ENCODE measurements at places on chromosomes 7 and 10.

DNA sequence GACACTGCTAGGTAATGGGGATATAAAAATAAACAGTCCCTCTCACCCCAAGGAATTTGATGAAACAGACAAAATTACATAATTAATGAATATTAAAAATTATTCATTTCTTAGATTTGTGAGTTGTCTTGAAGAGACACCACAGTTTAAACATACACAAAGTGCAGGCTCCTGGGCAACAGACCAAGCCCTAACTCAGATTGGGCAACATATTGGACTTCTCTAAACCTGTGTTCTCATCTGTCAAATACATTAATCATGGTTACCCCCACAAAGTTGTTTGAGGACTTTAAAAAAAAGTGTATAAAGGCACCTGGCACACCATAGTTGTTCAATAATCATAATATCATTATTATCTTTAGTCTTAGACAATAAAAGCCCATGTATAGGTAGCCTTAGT lies 62.5 kb upstream of the CAPZA2 start:
- DNase-seq = no peak

DNA sequence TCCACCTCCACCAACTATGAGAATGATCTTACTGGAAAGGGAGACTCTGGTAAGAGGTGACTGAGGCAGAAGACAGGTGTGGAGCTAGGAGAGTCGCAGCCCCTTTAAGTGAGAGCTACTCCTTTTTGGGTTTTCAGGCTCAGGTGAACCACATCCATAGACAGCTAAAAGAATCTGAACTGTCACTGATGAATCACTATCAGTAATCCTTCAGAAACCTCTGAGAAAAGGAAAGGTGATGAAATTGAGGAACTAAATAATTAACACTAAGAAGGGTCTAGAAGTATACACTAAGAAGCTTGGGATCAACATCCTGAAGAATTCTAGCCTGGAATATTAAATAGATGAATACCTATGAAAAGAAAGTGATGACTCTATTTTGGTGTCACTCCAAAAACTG lies 83.0 kb downstream of the SORBS1 start:
- DNase-seq = no peak

DNA sequence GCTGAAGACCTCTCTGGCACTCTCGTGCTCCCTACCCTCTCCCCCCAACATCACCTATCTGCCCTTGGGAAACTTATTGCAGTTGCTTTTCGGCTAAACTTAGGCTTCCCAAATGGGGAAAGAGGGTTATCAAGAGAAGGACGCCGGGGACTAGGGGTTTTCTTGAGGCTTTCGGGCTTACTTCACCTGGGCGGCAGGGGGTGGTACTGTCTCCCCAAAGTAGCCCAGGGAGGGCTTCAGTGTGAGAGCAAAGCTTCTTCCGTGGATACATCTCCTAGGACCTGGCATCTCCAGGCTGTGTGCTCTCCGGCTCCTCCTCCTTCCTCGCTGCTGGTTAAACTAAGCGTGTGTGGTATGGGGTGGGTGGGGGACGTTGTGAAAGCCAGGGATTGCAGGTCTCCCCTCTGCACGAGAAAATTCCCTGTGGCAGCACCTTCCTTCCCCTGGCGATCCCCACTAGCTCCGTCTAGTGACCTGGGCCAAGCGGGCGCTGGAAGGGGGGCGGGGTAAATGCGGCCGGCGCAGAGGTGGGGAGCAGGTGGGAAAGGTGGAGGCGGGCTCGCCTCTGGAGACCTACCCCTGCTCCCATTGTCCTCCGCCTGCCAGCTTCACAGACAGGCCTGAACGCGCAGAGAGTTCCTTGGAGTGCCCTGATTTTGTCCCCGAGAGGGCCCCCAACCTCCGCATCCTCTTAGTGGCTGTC lies 1.1 kb downstream of the PLXDC2 start:
- no peak for DNase-seq

DNA sequence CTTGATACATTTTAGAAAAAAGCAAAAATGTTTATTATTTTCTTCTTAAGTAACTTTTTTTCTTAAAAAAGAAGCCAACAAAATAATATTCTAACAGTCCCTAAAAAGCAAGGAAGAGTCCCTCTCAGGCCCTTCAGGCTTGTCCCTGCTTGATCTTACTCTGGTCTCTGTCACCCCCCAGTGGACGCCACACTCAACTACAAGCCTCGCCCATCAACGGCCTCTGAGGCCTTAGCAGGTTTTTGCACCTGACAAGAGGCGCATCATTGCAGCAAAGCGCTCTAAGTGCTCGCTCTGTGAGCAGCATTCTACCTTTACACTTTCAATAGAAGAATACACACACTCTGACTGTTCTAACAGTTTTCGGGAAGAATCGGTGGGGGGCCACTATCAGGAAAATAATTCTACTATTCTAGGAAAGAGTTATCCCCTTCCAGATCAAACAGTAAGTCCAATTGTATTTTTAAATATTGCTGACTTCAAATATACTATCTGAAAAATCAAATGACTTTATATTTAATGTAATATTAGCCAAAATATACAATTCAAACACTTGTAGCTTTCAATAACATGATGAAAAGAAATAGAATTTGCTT lies 139.2 kb downstream of the USP6NL start:
- peak; percentile 43 for DNase-seq

DNA sequence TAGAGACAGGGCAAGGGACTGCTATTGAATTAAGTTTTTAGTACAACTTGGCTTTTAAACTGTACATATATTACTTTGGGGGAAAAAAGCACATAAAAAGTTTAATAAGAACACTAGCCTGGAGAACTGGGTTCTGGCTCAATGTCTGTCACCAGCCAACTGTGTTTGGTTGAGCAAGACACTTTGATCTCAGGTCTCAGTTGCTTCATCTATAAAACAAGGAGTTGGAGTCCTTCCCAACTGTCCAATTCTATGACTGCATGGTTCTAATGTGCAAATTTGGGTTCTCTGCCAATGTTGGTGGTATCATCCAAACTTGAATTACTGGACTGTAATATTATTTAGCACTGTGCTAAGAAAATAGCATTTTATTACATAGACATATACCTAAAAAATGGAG lies 50.3 kb downstream of the ATXN7L1 start:
- DNase-seq = peak; percentile 32

DNA sequence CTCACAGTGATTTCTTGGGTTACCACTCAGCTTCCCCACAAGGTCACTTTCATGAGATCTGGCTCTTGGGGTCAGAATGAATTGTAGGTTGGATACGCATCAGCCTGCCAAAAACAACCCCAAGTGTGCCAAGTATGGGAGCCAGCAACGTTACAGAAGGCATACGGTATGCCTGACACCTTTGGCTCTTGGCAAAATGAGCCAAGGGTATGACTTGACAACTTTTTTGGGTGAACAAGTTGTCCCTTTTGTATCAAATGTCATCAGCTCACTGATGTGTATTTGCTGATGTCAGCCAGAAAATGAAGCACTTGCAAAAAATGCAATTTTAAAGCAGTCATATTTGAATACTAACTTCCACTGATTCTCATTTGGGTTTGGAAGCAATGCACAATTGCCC lies 168.4 kb downstream of the CACNB2 start:
- no peak for DNase-seq

DNA sequence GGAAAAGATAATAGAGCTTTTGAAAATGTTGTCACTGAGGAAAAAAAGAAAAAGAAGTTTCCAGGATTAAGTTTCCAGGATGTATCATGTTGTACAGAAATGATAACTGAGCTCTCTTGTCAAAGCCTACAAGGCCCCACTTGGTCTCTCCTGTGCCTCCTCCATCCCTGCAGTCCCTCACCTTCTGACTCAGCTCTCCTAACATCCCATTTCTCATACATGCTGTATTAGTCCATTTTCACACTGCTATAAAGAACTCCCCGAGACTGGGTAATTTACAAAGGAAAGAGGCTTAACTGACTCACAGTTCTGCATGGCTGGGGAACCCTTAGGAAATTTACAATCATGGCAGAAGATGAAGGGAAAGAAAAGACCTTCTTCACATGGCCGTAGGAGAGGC lies 3.8 kb upstream of the DGKI start:
- peak; percentile 60 for DNase-seq

DNA sequence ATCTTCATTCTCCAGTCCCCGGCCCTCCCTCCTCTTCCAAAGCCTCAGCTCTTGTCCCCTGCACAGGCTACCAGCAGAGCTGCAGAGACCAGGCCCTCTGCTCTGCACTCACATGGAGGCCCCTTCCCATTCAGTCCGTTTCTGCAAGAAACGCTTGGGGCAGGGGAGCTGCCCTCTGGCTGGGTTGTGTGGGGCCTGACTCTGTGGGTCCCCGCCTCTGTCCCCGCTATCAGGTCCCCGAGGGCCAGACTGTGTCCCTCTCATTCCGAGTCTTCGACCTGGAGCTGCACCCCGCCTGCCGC lies 1.5 kb downstream of the PCOLCE start:
- peak; percentile 52 for DNase-seq

DNA sequence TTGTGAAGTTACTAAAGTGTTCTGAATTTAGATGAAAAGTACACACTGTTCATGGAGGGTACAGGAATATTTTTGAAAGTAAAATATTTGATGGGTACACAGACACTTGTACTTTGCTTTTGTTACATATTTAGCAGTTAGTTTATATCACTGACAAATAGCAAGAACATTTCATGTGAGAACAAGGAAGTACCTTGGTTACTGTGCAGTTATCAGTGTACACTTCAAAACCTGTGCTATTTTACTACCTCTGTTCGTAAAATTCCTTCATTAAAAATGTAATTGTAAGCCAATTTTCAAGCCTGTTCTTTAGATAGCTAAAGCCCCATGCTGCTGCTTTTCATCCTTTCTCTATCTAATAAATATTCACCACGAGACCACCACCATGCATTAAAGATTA lies 39.8 kb upstream of the WASL start:
- DNase-seq = no peak

DNA sequence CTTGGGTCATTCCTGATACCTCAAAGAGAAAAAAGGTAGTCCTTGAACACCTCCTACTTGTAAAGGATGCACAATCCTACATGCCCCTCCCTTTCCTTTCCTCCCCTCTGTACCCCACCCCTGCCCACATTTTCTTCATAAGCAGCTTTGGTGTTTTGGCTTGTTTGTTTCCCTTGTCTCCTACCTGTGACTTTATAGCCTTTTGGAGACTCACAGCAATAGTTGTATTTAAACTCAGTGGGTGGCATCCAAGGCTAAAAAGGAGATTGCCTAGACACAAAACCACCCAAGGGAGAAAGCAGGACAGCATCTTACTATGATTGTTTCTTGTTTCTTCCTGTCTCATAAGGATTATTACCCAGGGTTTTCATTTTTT lies 63.4 kb downstream of the EGFR start:
- DNase-seq = no peak

DNA sequence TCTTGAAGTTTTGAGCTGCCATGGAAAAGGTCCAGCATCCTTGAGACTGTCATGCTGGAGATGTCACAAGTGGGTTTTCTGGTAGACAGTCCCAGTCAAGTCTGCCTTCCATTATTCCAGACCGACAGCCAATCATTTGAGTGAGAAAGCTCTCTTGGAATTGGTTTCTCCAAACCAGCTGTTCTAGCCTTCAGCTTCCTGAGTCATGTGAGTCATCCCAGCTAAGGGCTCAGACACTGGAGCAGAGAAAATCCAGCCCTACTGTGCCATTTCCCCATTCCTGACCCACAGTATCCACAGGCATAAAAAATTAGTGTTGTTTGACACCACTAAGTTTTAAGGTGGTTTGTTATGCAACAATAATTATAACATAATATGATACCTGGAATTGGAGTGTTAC lies 219.0 kb downstream of the ADRA2A start:
- peak; percentile 14 for DNase-seq

- DNase-seq = no peak
Measured at GRCh38 chr10:105759669-105760068, 1118.6 kb downstream of the SORCS3 start.

DNA sequence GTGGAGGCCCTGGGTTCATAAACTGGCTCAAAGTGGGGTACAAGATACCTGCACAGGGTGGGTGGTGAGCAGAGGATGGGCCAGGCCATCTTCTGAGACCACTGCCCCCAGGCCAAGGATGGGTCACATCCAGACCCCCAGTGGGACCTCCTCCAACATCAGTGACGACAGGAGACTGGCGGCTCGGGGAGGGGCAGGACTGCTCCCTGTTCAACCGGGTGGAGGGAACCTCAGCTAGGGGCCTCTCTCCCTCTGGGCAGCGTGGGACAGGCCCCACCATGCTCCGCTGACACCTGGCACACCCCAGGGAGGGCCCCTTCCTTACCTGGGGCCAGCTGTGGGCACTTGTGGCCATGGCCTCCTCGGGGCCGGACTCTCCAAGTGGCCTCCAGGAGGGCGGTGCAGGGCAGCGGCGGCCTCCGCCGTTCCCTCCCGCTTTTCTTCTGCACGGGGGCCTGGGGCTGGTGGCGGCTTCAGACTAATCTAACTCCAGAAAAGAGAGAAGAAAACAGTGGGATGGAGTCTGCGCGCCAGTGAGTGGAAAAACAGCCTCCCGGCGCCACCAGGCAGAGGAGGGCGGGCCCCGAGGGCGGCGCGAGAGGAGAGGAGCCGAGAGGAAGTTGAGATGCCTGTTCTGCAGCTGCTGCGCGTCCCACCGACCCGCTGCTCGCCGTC lies at the start of gene CALHM2:
TSS of gene CALHM2 (minus strand) at position 540 of the 675 bp plus-strand sequence. CDS start 2,429 bp downstream, outside the sequence.
- DNase-seq = peak; percentile 53

GRCh38 chr10:48247680-48248079 lies 26.8 kb downstream of the FRMPD2 start:
- peak; percentile 10 for DNase-seq

DNA sequence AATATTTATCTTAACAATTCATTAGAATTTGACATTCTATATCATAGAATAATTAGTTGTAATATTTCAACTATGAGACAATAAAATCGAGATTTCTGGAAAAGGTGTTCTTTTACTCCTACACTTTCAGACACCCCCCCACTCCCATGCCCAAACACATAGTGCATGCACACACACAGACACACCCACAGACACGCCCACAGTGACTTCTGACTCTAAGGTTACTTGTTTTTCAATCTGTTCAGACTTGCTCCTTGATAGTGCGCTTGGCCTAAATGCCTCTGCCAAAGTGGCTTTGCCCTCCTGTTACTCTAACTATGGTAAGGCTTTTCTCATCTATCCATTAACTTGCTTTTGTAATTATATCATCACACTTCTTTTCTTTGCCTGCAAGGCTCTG lies 144.0 kb upstream of the PPP1R3A start:
- DNase-seq = no peak

- DNase-seq = peak; percentile 81
Measured at GRCh38 chr10:88754287-88754686, 5.5 kb upstream of the LIPN start.

DNA sequence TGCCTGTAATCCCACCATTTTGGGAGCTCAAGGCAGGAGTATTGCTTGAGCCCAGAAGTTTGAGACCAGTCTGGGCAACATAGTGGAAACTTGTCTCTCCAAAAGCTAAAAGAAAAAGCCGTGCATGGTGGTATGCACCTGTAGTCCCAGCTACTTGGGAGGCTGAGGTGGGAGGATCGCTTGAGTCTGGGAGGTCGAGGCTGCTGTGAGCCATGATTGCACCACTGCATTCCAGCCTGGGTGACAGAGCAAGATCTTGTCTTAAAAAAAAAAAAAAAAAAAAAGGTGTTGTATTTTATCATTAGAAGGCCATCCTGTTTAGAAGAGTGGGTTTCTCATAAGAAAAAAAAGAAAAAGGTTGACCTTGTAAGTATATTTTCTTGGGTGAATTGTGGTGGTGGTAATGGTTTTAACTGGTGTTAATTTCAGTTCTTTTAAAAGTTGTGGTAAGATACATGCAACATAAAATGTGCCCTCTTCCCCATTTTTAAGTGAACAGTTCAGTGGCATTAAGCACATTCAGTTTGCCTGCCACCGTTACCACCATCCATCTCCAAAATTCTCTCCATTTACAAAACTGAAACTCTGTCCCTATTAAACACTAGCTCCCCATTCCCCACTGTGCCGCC lies 34.7 kb downstream of the GRIFIN start:
- DNase-seq = no peak

Data from fibroblast of skin of abdomen (primary cell).